Caki2 (cell line): ENCODE measurements at places on chromosomes 11 and 22. TPM values are rescaled to one million over a fixed set of nuclear protein-coding genes. Genes with fewer than 3 reads are reported as not detected.

Gene GRIA4
- total RNA-seq = 17.1 and 28.8 TPM in 2 replicates

DNA sequence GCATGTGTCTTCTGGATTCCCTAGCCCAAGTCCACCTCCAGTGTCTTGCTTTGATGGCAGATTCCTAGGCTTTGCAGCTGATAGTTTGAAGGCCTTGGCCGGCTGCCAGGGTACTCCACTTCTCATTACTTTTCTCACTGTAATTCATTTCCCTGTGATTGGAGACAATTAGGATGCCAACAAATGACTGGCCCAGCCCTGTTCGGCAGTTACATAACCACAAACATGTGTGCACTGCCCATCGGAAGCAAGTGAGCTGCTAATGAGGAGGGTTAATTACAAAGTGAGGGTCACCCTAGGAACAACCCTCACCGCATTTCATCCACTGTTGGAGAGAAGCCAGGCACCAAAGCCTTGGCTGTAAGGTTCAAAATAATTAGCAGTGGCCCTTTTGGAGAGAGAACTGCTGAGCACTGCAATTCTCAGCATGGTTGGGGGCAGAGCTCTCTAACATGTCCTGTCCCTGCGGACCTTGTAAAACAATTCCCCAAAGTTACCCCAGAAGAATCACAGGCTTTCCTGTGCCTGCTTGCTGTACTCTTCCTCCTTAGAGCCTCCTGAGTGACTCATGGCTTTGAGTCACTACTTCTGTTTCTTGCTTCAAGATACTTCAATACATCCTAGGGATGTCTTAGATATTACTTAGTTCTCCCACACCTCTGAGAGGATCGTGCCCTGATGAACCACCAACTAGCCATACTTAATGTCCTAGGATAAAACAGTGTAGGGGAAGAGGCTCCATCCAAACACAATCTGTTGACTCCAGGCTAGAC, 109.7 kb upstream of the GALNT18 start:
- no peak for DNase-seq

GRCh38 chr22:16932577-16932976, 75.4 kb downstream of the GAB4 start:
- DNase-seq = peak; percentile 37

Gene TMPRSS13
- not detected in 2 replicates for total RNA-seq

- no peak for DNase-seq
Observed at GRCh38 chr11:71554996-71555395, 6.8 kb downstream of the KRTAP5-9 start.
